ENCODE measurements at places on chromosomes 5 and 9. TPM values are rescaled to one million over a fixed set of nuclear protein-coding genes. Genes with fewer than 3 reads are reported as not detected.

The SLCO6A1 gene
- not detected for total RNA-seq

The SV2C gene
- total RNA-seq = 0.14 TPM

The RFX3 gene
- total RNA-seq = 2.6 TPM

The CEL gene
- total RNA-seq = 5.3 TPM

The PPP1R2B gene
- total RNA-seq = not detected

The PTPA gene
- total RNA-seq = 93.3 TPM

The MEGF10 gene
- total RNA-seq = 0.21 TPM

The PCDHGA6 gene
- 13.1 TPM for total RNA-seq

The PCDHGB3 gene
- total RNA-seq = 15.4 TPM

The BHMT2 gene
- total RNA-seq = 14.2 TPM

The PCDHGC5 gene
- total RNA-seq = 5.7 TPM

The KIF20A gene
- total RNA-seq = 0.78 TPM

The OR1J2 gene
- 3.2 TPM for total RNA-seq

The RELL2 gene
- total RNA-seq = 3.2 TPM

The ADAMTS16 gene
- total RNA-seq = not detected

The IFNE gene
- not detected for total RNA-seq

The INSL6 gene
- not detected for total RNA-seq

The LCN1 gene
- not detected for total RNA-seq

The GABRA6 gene
- total RNA-seq = not detected

The TMEM8B gene
- total RNA-seq = 24.2 TPM

The LRRC26 gene
- total RNA-seq = not detected

The EFNA5 gene
- 6.0 TPM for total RNA-seq
